Body of pancreas (tissue), 4 donors: ENCODE measurements at places on chromosomes 4 and X.

DNA sequence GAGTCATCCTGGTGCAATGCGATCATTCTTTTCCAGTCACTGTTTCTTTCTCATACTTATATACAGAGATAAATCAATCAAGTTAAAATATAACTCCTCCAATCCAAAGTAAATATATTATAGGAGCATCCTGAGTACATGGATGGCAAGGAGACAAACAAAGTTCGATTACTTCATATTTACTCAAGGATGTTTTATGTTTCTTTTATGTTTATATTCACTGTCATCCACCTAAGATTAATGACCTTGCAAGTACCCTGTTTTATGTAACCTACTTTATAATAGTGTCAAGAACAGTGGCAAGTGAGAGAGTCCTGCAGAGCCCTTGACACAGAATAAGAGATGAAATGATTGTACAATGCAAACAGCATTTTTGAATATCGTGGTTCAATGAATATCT lies at the start of gene UGT2B11:
TSS of gene UGT2B11 (minus strand) at position 33 of the 400 bp plus-strand sequence. CDS start at position 7, 26 bp downstream.
- no peak for DNase-seq

GRCh38 chr4:108804648-108805273 lies 41.9 kb upstream of the ETNPPL start:
- no peak for DNase-seq

- DNase-seq = no peak
Observed at GRCh38 chr4:87260477-87260876, 40.1 kb upstream of the KLHL8 start.

GRCh38 chr4:7650606-7651385 lies 216.1 kb upstream of the PSAPL1 start:
- no peak for DNase-seq

DNA sequence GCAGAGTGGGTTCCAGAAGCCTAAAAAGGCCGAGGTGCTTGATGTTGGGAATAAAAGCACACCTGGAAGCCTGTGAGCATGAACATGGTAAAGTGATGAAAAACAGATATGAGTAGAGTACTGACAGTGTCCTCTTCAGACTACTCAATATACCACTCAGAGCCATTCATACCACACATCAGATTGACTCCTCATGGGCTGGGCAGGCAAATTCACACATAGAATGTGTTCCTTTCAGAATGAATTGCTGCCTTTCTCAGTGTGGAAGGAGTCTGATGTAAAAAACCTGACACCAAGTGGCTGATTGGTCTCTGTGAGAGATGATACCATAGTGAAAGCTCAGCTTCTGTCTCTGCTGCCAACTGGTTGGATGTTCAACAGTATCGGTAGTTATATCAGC lies 442.7 kb downstream of the RAPGEF2 start:
- no peak for DNase-seq

DNA sequence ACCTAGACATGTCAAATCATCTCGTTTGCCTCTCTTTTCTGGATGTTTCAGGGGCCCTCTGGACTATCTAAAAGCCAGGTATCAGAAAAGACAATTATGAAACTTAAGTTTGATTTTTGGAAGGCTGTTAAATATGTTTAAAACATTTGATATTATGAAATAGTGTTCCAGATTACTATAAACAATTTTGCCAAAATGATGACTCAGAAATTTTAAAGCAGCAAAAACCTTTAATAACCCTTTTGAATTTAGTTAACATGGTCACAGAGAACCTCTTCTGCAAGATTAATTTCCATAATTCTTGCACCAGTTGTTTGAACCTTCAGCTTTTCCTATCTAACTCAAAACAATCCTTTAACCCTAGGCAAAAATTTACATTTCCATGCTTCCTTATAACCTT lies 18.8 kb upstream of the FAM47E start:
- no peak for DNase-seq

- DNase-seq = no peak
Observed at GRCh38 chr4:153485860-153486259, 19.7 kb downstream of the TMEM131L start.

DNA sequence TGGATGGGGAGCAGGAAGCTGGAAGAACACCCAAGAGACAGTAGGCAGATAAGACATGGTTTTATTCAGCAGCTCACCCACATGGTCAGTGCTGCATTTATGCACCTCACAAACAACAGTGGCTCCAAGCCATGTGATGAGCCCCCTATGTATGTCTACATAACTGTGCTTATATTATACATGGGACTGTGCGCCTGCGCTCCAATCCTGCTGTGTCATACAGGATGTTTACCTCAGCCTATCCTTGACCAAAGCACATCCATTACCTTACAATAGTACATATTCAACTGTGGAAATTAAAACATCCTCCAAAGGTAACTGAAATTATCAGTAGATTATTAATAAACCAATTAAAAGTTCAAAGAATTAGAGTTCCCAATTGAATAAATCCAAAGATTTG lies 44.1 kb upstream of the SGMS2 start:
- no peak for DNase-seq

DNA sequence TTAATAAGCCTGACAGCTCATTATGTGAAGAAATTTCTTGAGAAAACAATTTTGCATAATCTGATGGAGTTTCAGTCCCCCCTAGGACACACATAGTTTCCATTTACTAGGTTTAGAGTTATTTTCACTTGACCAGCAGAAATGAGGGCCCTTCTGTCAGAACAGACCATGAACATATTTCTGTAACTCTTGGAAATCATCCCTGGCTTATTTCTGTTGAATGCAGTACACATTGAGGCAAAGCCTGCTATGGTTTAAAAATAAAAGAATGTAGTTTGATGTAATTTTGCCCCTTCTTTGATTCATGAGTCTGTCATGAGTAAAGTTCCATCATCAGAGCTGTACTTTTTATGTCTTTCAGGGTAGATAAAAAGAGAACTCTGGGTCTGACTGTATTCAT lies 104.6 kb upstream of the ETNPPL start:
- DNase-seq = no peak

DNA sequence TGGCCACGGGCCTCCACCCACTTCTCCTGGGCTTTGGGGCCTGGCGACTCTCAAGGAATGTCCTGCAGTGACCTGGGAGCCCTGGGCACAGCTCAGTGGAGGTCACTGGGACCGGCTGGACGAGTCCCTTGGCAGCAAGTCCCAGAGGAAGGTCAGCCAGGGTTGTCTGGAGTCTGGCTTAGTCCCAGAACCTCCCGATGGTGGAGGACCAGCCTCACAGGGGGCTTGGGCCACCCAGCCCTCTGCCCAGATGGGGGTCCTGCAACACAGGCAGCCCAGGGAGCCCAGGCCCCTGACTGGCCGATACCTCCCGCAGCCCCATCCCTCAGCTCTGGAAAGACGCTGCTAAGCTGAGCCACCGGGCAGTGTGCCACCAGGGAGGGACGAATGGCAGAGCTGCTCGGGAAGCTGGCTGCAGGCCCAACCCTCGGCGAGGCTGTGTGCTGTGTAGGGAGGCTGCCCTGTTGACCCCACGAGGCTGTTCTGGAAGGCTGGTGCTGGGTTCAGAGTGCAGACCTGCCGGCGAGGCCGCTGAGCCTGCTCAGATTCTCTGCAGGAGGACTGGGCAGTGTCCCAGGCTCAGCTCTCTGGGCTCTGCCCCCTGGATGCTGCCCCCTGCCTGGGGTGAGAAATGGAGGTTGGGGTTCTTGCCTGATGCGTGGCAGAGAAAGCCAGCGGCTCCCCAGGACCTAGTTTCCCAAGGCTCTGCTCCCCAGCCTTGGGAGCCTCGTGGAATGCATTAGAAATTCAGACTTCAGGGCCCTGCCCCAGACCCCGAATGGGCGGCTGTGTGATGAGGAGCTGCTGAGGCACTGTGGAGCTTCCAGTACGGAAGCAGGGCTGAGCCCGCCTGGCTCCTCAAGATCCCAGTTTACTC lies 61.7 kb downstream of the ADRA2C start:
- peak; percentile 89 for DNase-seq

- DNase-seq = no peak
Observed at GRCh38 chrX:150159537-150159936, 203.6 kb upstream of the MAMLD1 start.

DNA sequence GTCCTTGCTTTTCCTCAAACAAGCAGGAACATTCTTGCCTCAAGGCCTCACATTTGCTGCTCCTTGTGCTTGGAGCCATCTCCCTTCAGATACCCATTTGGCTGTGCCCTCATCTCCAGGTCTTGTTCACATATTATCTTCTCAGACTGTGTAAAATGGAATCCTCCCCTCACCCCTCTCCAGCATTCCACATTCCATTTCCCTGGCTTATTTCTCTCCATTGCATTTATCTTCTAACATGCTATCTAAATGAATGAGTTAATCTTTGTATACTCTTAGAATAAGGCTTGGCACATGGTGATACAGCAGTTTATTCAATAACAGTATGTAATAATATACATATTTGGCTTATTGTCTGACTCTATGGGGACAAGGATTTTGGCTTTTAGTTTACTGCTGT lies 8.8 kb upstream of the GALNT7 start:
- no peak for DNase-seq

GRCh38 chr4:20319825-20320612 lies 68.3 kb downstream of the SLIT2 start:
- DNase-seq = no peak

- DNase-seq = no peak
Observed at GRCh38 chr4:156763511-156763910, 208.1 kb downstream of the PDGFC start.

DNA sequence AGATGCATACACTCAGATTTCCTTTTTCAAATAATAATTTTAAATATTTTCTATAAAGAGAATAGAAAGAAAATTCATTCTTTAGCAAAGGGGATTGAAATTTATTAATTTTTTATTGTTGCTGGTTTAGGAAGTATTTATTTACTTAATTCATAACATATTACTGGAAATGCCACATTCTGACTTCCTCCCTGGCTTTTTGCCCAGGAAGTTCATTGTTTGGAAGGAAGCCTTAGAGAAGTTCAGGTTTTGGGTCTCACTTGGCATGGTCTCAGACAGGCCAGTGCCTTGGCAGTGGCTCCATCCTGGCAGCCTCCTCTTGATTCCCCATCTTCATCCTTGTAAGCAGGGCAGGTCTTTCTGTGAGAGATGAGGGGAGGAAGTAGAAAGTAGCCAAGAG lies 50.5 kb downstream of the IL15 start:
- peak; percentile 36 for DNase-seq

DNA sequence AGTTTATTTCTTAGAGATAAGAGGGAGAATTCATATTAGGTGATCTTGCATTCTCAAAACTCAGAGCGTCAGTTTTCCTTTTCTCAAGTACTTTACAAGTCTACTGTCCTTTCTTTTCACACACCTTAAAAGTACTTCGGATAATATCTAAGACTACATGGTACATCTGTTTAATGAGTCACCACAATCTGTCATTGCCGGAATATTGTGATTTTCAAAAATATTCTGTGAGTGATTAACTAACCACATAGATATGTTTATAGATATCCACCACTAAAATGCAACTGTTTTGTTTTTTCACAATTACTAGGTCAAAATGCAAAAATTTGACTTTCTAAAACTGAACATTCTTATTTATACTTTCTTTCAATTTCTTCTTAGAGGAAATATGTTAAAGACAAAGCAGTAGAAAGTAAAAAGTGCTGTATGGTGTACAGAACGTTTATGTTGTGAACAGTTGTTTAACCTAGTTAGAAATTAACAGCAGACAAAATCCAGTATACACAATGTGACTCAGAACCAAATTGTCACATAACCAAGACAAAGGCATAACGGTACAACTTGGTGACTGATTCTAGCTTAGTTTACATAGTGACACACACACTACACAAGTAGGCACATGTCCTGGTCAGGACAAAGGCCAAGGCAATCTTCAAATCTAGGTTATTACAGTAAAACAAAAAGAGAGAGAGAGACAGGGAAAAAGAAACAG lies 482.9 kb downstream of the NAF1 start:
- no peak for DNase-seq

DNA sequence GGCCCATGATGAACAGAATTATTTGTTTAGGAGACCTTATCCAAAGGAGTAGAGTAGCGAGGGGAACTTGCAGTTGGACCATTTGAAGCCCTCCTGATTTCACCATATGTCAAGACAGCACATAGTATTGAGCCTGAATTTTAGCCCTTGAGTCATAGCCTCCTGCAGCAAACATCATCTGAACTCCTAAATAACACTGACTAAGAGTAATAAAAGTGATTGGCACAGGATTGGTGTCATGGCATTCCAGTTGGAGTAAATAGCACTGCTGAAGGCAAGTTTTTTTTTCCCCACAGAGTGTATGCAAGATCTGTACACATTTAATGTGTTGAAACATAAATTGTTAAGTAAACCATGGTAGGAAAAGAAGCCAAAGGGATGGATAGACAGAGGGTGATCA lies 89.0 kb downstream of the COMMD8 start:
- DNase-seq = no peak

GRCh38 chrX:867502-867901 lies 236.9 kb downstream of the SHOX start:
- no peak for DNase-seq

DNA sequence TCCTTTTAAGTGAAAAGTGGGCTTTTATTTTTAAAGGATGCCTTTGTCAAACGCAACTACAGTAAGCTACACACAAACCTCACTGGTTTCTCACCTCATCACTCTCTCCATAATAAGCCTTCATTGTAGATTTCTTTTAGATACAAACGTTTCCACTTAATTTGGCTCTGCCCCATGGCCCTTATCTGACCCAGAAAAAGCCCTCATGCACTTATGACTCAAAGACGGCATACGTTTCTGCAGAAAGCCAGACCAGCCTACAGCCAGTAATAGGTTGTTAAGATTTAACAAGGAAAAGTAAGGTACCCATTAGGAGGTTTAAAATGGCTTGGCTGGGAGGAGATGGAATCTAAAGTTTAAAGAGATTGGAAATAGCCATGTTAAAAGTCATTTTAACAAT lies 914.6 kb upstream of the INTU start:
- DNase-seq = no peak

- DNase-seq = no peak
Observed at GRCh38 chrX:152601848-152602616, 35.7 kb upstream of the GABRQ start.

GRCh38 chr4:75555294-75556164 lies at the start of gene ODAPH:
TSS of gene ODAPH (plus strand) at chr4:75556066. CDS start at chr4:75556083, 17 bp downstream.
- DNase-seq = no peak

- no peak for DNase-seq
Observed at GRCh38 chr4:23245203-23245832, 552.6 kb downstream of the GBA3 start.

DNA sequence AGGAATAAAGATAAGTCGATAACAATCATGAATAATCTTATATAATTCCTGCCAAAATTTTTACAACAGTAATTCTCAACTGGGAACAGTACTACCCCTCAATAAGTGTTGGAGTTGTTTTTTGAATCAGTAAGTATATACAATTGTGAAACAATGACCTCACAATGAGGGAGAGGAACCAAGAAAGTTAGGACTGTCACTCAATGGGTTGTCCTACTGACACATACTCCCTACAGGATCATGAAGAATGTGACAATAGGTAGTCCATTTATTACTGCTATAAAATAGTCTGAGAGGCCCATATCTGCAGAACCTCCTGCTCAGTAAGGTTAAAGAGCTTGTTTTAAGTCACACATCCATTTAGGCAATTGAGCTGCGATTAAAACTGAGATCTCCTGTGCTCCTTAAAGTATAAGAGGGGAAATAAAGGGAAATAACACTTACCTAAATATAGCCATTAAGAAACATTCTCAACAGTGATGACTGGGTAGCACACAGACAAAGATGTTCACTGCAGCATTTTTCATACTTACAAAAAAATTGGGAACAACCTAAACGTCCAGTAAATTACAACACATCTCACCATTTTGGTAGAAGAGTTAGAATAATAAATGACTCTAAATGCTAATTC lies 26.2 kb downstream of the FBXW7 start:
- DNase-seq = no peak

GRCh38 chr4:26741491-26741871 lies 119.2 kb upstream of the STIM2 start:
- no peak for DNase-seq
